Activated CD8-positive, alpha-beta T cell treated with anti-CD3 and anti-CD28 coated beads, Interleukin-2, amount 10 ng/mL, durations not matched to agents 7 days and 5 days (primary cell): ENCODE measurements at places on chromosomes 7 and 10.

DNA sequence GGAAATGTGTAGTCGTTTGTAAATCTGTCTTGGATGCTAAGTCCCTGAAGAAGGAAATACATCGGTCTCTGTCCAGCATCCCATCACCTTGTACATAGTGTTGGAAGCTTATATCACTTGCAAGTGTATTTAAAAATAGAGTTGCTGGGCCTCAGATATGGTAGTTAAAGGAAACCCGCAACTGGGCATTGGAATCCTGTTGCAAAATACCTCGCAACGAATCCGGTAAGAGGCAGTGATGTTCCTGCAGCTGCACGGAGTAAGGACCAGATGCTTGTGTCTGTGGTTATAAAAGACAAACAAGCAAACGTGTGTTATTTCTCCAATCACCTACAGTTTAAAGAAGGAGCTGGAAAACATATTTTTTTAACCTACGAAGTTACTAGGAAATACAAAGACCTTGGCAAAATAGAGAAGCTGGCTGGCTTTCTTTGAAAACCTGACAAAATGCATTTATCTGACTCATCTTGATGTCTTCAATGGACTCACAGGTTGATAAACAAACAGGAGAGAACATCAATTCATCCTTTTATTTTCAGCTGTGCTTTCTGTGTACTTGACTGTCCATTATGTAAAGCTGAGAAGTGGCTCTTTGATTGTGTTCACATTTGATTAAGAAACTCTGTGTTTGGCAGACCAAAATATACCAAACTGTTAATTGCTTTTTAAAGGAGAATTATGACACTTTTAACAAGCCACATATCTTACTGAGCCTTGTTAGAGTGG lies 326.4 kb downstream of the SFMBT2 start:
- DNase-seq = no peak
- peaks cover 45% of the 10 kb centered on the region for H3K27me3 ChIP-seq

DNA sequence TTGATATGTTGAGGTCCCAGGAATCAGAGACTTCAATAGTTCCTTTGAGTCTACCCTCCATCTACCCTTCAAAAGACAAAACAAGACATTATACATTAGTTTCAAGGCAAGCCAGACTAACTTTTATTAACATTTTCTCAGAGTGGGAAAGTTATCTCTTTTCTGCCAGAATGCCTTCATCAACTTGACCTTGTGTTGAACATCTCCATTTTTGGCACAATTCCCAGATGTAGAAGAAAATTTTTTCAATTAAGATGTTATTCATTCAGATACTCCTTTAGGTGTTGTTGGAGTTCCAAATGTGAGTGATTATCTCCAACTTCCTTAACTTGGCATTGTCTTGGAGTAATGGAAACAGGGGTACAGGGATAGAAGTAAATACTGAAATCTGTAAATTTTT lies 59.1 kb downstream of the NRF1 start:
- H3K27me3 ChIP-seq = no peaks in the 10 kb centered on the region
- no peaks in the 10 kb centered on the region for H3K4me1 ChIP-seq
- H3K4me3 ChIP-seq = no peak overlapping the region
- H3K27ac ChIP-seq = no peak overlapping the region
- no peak for DNase-seq

DNA sequence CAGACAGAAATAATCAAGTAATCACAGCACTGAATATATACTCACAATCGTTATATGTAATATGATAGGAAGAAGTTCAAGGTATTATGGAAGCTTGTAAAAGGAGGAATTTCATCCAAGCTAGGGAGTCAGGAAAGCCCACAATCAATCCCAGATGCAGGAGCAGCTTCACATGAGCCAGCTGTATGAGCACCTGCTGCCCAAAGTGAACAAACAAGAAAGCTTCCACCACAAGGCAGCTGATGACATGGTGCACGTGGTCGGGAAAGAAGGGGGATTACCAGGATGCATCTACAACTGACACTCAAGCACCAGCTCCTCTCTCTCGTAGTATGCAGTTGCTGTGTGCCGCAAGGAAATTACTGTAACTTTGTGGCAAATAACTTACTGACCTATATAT lies 225.2 kb downstream of the XPNPEP1 start:
- H3K4me3 ChIP-seq = no peak overlapping the region
- no peak overlapping the region for H3K27ac ChIP-seq
- no peaks in the 10 kb centered on the region for H3K27me3 ChIP-seq
- no peaks in the 10 kb centered on the region for H3K4me1 ChIP-seq
- H3K36me3 ChIP-seq = no peaks in the 10 kb centered on the region
- DNase-seq = no peak

DNA sequence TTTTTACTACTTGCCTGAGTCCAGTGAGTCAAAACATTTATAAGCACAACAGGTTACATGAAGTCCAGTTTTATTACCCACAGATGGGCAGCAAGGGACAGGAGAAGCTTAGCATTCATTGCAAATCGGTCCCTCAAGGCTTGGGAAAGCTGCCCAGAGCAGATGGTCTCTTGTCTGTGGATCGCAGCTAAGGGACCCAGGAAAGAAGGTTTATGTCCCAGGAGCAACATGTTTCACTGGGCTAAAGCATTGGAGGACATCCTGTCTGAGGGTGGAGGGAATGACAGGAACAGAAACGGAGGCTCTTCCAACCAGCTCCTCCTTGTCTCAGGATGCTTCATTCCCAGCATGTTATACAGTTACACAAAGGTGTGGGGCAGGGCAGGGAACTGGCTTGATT lies 39.3 kb downstream of the TRIM24 start:
- DNase-seq = no peak
- H3K36me3 ChIP-seq = peaks cover 39% of the 10 kb centered on the region
- H3K4me1 ChIP-seq = peaks cover 10% of the 10 kb centered on the region
- H3K4me3 ChIP-seq = no peak overlapping the region
- no peak overlapping the region for H3K27ac ChIP-seq

GRCh38 chr10:111439034-111439842 lies 362.4 kb downstream of the ADRA2A start:
- peaks cover 2% of the 10 kb centered on the region for H3K27me3 ChIP-seq
- no peak for DNase-seq
- H3K27ac ChIP-seq = no peak overlapping the region
- no peak overlapping the region for H3K4me3 ChIP-seq

GRCh38 chr7:66162622-66163021 lies 42.5 kb upstream of the TPST1 start:
- DNase-seq = no peak
- no peaks in the 10 kb centered on the region for H3K27me3 ChIP-seq

- no peak for DNase-seq
- H3K4me1 ChIP-seq = no peaks in the 10 kb centered on the region
- H3K27me3 ChIP-seq = no peaks in the 10 kb centered on the region
- no peak overlapping the region for H3K4me3 ChIP-seq
Observed at GRCh38 chr7:124856299-124856888, 73.2 kb downstream of the POT1 start.

DNA sequence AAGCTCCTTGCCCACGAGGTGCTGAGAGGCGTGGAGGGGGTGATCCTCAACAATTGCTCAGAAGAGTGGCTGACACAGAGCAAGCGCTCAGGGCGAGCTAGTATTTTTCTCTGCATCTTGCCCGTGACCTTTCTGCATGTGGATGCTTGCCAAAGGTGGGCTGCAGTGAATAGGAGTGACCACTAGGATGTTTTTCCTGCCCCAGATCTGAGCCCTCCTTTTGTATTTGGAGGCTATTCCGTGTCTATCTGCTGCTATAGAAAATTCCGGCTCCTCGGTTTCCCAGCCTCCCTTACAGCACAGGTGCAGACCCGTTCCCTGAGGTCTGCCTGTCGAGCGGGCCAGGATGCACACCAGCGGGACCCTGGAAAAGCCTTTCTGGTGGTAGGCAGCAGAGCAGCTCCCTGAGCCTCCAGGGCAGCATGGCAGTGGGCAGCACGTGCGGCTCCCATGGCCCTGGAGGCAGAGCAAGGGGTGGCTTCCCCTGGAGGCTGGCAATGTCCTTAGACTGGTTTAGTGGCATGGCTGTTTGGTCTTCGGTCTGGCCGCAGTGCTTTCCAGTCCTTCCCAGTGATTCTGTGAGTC lies 145.1 kb upstream of the PCBD1 start:
- no peak for DNase-seq
- peaks cover 7% of the 10 kb centered on the region for H3K27me3 ChIP-seq
- no peaks in the 10 kb centered on the region for H3K4me1 ChIP-seq
- no peaks in the 10 kb centered on the region for H3K36me3 ChIP-seq
- H3K4me3 ChIP-seq = no peak overlapping the region
- H3K27ac ChIP-seq = no peak overlapping the region
